ENCODE measurements at places on chromosomes 3 and 15.

DNA sequence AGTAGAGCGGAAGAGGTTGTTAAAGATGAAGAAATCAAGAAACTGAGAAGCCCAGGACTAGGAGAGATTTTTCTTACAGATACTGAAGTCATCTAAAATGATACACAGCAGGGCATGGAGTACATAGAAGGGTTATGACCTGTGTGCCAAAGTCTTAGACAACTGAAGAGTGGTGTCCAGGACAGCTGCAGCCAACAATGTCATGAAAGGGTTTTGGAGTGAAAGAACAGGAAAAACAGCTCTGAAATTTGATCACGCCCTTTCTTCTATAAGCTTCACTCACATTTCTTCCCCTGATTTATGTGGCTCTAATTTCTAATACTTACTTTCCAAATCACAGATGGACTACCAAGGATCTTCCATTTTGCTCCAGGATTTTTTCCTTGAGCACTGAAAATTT is 3.0 kb downstream of the CFAP20DC start:
- DNase-seq: no peak

- DNase-seq: no peak
These were observed at the start of gene MYO5C for GRCh38 chr15:52295421-52296001. TSS of gene MYO5C (minus strand) at chr15:52295804. CDS start at chr15:52295636, 168 bp downstream.

GRCh38 chr3:186839874-186840641 is 2.5 kb upstream of the ADIPOQ start:
- DNase-seq: peak; percentile 80

- DNase-seq: no peak
These were observed 101.0 kb downstream of the CBLB start for GRCh38 chr3:105767776-105768175.

DNA sequence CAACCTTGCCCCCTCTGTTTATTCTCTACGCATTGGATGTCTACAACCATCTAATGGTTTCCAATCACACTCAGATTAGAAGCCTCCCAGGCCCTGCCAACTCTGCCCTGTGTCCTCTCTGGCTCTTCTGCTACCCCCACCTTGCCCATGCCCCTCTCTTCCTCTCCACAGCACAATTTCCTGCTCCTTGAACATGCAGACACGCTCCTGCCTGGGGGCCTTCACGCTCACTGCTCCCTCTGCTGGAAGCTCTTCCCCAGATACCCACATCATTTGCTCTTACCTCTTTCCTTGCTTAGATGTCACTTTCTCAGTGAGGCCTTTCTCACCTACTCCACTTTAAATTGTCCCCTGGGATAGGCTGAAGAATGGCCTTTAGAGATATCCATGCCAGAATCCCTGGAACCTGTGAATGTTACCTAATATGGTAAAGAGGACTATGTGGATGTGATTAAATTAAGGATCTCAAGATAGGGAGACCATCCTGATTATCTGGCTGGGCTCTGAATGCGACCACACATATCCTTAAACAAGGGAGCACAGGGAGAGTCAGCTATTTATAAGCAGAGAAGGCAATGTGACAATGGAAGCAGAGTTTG is 9.9 kb downstream of the KY start:
- no peak for DNase-seq

GRCh38 chr3:115281697-115282675 is 134.9 kb upstream of the ZBTB20 start:
- DNase-seq: no peak

DNA sequence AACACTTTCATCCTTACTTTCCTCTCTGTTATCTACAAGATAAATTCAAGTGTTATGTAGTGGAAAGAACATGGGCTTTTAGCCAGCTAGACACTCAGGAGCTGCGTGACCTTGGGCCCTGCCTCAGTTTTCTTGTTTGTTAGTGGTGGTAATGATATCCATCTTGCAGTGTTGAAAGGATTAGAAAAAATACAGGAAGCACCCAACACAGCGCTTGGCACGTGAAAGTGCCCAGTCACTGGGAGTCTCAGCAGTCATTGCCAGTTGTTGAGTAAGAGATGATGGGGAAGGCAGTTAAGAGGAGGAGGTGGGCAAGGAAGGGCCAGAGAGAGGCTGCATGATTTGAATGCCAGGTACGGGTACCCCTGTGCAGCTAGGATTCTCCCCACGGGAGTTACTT is 5.3 kb downstream of the PDIA5 start:
- no peak for DNase-seq

- no peak for DNase-seq
These were observed 23.8 kb upstream of the POLG start for GRCh38 chr15:89358435-89358754.

Data from epithelial cell of proximal tubule (primary cell).